Endothelial cell (in vitro differentiated cells): ENCODE measurements at places on chromosomes 3 and 15. TPM values are rescaled to one million over a fixed set of nuclear protein-coding genes. Genes with fewer than 3 reads are reported as not detected.

Gene MST1R
- 0.67 TPM for total RNA-seq

Gene SLC24A5
- total RNA-seq, result not detected

Gene GNAT1
- total RNA-seq, result 0.59 TPM

Gene ZNF774
- total RNA-seq, result 4.1 TPM

Gene GOLGA8G
- not detected for total RNA-seq

Gene LMAN1L
- not detected for total RNA-seq

Gene MYL3
- not detected for total RNA-seq

Gene NOX5
- total RNA-seq, result not detected

Gene SPG21
- total RNA-seq, result 59.9 TPM

Gene DPPA2
- 0.64 TPM for total RNA-seq

Gene PRTG
- 165 TPM for total RNA-seq

Gene FEZF2
- not detected for total RNA-seq

Gene BRPF1
- 40.6 TPM for total RNA-seq

Gene NT5DC2
- total RNA-seq, result 252 TPM

Gene GPR171
- not detected for total RNA-seq

Gene IGSF10
- 4.1 TPM for total RNA-seq

Gene GPR27
- total RNA-seq, result 0.80 TPM

Gene CFAP100
- not detected for total RNA-seq

Gene TMOD3
- total RNA-seq, result 51.0 TPM

Gene ARGFX
- not detected for total RNA-seq

Gene FOXB1
- total RNA-seq, result 6.7 TPM

Gene SCAMP5
- total RNA-seq, result 132 TPM

Gene LINS1
- total RNA-seq, result 10.2 TPM

Gene P3H2
- 1.5 TPM for total RNA-seq

Gene ALDH1L1
- not detected for total RNA-seq

Gene EPHA3
- total RNA-seq, result not detected

Gene ZNF385D
- total RNA-seq, result 0.41 TPM

Gene GXYLT2
- total RNA-seq, result 1.8 TPM

Gene BSN
- 2.4 TPM for total RNA-seq

Gene LMOD3
- total RNA-seq, result not detected

Gene MEGF11
- total RNA-seq, result 0.77 TPM

Gene PYGO1
- 1.5 TPM for total RNA-seq

Gene SERPINI2
- not detected for total RNA-seq

Gene WNT5A
- total RNA-seq, result 9.7 TPM

Gene PEAK1
- total RNA-seq, result 289 TPM

Gene GPD1L
- 2.5 TPM for total RNA-seq

Gene BBS4
- 17.0 TPM for total RNA-seq
